NCI-H345 (cell line): ENCODE measurements at places on chromosomes 1 and 21.

GRCh38 chr21:42601656-42602055, 51.8 kb upstream of the PDE9A start:
- no peak for DNase-seq

GRCh38 chr1:83802460-83803152, 196.3 kb downstream of the TTLL7 start:
- DNase-seq = no peak

GRCh38 chr1:175471039-175471800, 272.2 kb downstream of the TNR start:
- DNase-seq = no peak

DNA sequence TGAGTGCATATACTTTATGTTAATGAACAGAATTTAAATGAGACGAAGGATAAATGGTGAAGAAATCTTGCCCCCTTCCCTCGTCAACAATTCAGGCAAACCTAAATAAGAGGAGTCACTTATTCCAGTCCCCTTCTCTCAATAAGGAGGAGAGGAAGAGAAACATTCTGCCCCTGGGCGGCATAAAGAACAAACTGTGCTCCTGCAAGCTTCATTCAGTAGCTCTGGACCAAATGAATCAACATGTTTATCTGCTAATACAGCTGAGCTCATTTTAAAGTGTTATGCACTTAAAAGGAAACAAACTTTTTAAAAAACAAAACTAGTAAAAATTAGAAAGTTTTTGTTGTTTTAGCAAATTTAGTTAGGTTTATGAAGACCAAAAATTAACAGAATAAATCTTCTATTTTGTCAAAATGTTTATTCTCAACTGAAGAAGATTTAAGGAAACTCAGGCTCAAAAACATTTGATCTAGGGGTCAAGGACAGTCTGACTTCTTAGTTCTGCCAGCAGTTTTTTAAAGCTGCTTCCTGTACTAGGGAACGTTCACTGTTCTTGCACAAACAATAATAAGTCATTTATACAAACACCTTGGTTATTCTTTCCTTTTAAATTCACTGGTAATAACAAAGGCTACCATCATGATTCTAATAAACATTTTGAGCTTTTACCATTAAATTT, 58.3 kb downstream of the AKT3 start:
- DNase-seq = no peak

GRCh38 chr1:53361541-53361961, 33.7 kb upstream of the LRP8 start:
- no peak for DNase-seq
